ENCODE measurements at places on chromosomes 2 and 18.

DNA sequence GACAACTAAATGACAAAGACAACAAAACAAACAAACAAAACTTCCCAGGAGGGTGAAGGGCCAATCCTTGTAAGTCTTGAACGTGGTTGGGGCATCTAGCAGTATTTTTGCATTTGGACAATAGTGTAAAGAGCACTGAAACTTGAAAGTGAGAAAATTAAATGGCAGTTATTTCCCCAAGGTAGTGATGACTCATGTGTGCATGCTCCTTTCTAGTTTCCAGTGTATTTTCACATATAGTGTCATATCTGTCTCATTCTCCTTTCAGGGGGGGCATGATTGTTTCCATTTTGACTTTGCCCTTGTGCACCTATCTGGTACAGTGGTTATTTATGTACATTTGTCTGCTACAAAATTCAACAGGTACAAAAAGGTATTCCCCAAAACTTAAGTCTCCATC is 39.5 kb downstream of the CERS6 start:
- no peak for DNase-seq

DNA sequence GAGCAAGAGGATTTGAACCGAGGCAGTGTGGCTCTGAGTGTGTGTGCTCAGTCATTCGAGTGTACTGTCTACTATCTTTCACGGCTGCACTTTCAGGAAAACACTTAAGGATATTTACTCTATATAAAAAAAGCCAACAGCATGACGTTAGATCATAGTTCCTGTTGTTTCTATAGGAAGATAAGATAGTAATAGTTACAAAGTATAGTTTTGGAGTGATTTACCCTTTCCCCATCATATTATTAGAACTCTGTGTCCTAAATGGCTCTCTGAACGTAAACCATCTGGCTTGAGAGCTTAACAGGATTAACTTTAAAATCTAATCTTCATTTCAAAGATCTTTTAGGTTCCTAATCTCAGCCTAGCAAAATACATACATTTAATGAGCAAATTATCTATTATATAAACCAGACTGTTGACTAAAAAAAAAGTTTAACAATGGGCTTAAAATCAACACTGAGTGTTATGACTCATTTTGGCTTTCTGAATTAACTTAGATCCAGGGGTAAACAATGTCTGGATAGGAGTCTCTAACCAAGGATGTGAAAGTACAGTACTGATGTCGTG is 150.3 kb upstream of the DNMT3A start:
- no peak for DNase-seq

GRCh38 chr18:49924293-49924983 is 111.1 kb upstream of the ACAA2 start:
- DNase-seq: no peak

GRCh38 chr2:196592331-196592910 is 47.1 kb upstream of the CCDC150 start:
- no peak for DNase-seq

DNA sequence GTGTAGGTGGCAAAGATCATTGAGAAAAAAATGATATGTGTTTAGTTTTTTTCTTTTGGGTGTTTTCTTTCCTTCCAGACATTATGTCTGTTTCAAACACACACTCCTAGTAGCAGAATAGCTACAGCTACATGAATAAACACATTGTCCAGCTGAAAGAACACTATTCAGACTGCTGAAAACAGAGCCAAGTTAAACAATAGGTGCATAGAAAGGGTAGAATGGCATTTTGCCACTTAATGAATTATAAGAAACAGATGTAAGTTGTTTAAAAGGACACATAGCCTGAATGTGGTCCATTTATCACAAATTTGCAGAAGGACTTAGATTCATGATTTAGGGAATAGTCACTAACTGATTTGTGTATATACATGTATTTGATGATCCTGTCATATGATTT is 20.1 kb downstream of the CTLA4 start:
- no peak for DNase-seq

GRCh38 chr2:146939991-146940685 is 904.7 kb upstream of the ACVR2A start:
- DNase-seq: no peak

GRCh38 chr2:70991142-70991541 is 3.5 kb downstream of the TEX261 start:
- DNase-seq: no peak

GRCh38 chr2:206718296-206718695 is at the start of gene DYTN:
TSS of gene DYTN (minus strand) at chr2:206718396. CDS start at chr2:206718279, 117 bp downstream.
- DNase-seq: no peak

GRCh38 chr2:7044253-7045250 is 127.3 kb downstream of the RNF144A start:
- DNase-seq: peak; percentile 43

GRCh38 chr2:86477349-86477748 is 36.2 kb downstream of the KDM3A start:
- DNase-seq: no peak

DNA sequence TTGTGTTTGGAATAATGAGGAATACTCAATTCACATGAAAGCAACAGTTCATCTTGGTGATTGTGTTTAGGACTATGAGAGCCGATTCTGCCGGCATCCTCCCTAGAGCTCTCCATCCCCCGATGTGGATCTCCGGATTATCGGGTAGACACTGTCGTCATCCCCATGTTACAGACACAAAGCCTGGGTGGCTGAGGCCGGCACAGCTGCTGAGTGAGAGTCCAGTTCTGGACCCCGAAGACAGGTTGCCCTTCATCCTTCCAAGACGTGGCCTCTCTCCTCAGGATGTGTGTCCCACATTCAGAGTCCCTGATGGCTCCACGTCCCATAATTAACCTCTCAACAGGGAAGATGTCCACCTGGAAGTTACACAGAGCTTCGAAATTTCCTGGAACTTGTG is 129.3 kb downstream of the HDAC4 start:
- DNase-seq: no peak

- no peak for DNase-seq
Measured at GRCh38 chr2:84882414-84882738, 1.5 kb upstream of the TRABD2A start.

- DNase-seq: no peak
Measured at GRCh38 chr18:52220062-52220591, 119.9 kb upstream of the DCC start.

- DNase-seq: peak; percentile 49
Measured at GRCh38 chr2:25309402-25309801, 32.3 kb downstream of the DNMT3A start.

Measured in stimulated activated naive CD4-positive, alpha-beta T cell (primary cell).